ENCODE measurements at places on chromosomes 2 and 18. TPM values are rescaled to one million over a fixed set of nuclear protein-coding genes. Genes with fewer than 3 reads are reported as not detected.
A peak's percentile ranks its signal among the peaks of the same experiment; 100 is the strongest.

GRCh38 chr18:38454764-38455469, 889.3 kb upstream of the CELF4 start:
- no peak for DNase-seq

- no peak for DNase-seq
These were observed 60.0 kb downstream of the SLC16A14 start for GRCh38 chr2:230008708-230009066.

DNA sequence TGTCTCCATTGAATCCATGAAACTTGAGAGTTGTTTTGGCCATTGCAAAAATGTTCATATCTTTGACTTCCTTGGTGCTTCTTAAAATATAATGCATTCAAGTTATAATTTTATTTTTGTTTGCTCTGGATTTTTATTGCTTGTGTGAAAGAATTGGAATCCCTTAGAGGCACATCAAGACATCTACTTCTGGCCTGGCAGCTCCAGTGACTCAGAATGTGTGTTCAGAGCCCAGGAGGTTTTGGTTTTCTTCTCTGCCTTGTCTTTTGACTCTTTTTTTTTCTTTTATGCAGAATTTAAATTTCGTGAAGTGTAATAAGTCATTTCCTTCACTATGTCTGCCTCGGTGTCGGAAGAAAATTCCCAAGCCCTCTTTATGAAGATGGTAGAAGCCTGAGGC, 180.2 kb downstream of the LTBP1 start:
- no peak for DNase-seq

Gene FRZB
- 0.04 TPM for total RNA-seq

Gene STK11IP
- total RNA-seq, result 5.6 TPM

Gene KCNE4
- total RNA-seq, result not detected

Gene TMEM37
- 23.7 TPM for total RNA-seq

- no peak for DNase-seq
These were observed 188.7 kb upstream of the APCDD1 start for GRCh38 chr18:10265560-10266333.

DNA sequence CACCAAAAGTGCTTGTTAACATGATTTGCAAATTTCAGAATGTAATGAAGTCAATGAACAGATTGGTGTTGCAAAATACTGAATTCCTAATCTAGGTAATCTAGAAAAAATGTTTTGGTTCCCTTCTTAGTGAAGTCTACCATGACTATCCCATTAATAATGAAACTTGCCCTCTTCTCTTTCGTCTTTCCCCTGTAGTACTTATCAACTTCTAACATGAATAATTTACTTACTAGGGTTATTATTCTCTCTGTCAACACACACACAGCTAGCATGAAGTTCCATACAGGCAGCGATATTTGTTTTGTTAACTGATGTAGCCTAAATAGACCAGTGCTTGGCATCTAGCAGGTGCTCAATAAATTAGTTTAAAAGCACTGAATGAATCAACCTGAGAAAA, 160.2 kb downstream of the NCK2 start:
- no peak for DNase-seq

DNA sequence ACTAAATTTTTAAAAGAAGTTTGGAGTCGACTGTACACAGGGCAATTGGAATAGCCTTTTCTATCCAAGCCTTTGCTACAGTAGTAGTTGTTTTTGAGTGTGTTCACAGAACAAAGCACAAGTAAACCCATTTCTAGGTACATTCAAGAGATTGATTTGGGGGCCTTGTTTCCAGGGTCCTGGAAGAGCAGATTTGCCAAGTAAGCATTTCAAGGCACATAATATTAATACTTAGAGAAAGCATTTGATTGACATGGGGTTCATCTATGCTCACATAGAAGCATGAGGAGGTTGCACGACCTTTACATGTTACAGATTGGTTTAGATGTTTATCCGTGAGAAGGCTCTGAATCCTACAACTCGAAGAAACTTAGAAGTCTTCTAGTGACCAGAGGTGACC, 324.1 kb downstream of the MYCN start:
- DNase-seq, result no peak

GRCh38 chr2:230907361-230908091, 17.5 kb downstream of the GPR55 start:
- DNase-seq, result no peak

- DNase-seq, result no peak
These were observed 186.9 kb downstream of the ZFP36L2 start for GRCh38 chr2:43039376-43040080.

DNA sequence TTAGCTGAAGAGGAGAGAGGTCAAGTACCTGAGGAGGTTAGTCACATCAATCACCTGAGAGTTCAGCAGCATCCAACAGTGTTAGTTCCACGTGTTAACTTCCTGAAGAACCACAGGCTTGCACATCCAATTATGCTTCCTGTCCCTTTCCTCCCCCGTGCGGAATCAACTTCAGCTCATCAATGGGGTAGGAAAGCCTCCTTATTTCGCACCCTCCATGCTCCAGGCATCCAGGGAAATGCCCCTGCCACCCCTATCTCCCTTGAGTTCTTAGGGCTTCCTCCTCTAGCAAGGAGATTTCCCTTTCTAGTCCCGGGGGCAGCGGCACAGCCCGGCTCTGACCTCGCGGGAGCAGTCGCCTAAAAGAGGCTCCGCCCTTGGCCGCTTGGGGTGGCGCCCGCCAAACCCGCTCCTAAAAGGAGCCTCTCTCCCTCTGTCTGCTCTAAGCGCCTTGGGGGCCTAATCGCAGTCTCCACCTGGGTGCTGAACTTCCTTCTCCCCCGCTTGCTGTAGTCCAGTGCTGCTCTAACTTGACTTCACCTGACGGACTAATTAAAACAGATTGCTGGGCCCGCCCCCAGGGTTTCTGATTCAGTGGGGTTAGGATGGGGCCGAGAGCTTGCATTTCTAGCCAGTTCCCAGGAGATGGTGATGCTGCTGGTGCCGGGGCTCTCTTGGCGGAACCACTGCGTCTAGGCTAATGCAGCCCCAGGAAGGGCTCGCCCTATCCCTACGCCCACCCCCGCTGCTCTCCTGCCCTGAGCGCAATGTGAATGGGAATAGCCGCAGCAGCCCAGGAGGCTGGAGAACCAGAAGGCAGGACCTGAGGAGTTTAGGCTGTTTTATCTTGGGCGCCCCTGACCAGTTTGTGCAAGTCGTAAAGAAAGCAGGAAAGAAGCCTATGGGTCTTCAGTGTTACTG, 3.4 kb upstream of the TET3 start:
- DNase-seq, result peak; percentile 25

- DNase-seq, result no peak
These were observed 48.0 kb upstream of the ITM2C start for GRCh38 chr2:230816735-230817134.

Gene CLEC4F
- 0.13 TPM for total RNA-seq

DNA sequence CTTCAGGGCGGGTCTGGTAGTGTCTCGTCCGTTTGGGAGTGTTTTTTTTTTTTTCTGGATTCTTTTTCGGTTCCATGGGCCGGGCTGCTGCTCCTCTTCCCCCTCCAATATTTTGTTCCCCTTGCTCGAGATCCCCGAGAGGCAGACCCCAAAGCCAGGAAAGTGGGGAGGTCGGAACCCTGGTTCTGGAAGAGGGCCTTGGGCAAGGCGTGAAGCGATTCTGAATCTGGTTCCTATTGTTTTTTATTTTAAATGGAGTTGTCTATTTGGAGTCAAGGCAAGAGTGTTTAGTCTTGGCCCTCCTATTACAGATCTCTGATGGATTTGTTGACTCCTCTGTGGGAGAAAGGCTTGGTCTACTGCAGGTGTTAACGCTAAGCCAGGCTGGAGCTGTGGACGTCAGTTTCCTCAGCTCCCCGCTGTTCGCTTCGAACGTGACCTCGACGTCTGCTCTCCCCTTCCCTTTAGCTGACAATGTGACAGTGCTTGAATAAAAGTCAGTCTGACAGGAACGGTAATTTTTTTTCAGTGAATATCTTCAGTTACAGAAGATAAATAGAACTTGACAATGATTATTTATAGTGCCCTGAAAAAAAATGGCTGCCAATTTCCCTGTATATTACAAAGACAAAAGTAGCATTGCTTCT, 683 bp upstream of the DNAJC27 start:
- peak; percentile 30 for DNase-seq

DNA sequence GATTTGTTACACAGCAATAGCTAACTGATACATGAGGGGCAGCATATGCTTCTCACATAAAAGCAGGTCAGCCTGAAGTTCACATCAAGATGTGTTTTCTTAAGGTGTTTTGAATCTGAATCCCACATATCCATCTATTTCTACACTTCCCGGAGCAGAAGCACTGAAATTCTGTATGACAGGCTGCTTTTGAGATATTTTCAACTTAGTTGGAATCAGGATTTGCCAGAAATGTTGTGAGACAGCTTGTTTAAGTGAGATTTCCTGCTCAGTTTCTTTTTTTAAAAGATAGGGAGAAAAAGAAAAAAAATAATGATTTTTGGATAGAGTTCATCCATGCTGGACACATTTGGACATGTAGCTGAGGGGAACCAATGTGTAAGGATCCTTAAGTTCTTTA, 501.5 kb upstream of the CELF4 start:
- no peak for DNase-seq

Gene HOXD4
- 0.31 TPM for total RNA-seq

Gene ALPI
- total RNA-seq, result not detected

DNA sequence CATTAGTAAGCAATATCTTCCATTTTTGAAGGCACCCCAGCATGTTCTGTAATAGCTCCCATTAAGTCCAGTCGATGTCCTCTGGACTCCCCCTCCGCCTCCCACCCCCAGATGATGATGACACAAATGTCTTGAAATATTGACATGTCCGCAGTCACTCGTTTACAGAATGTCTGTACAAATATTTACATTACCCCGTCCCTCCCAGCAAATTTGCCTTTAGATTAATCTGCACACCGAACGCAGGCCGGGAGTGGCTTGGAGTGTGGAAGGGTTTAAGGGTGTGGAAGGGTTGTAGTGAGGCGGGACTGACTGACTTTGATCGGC, 853 bp upstream of the OSBPL6 start:
- peak; percentile 85 for DNase-seq

GRCh38 chr2:122191331-122191730, 435.9 kb downstream of the TSN start:
- DNase-seq, result peak; percentile 41

GRCh38 chr18:54389143-54389505, 31.4 kb downstream of the C18orf54 start:
- DNase-seq, result no peak

GRCh38 chr2:10487081-10487740, 39.1 kb upstream of the ODC1 start:
- DNase-seq, result peak; percentile 89

- DNase-seq, result no peak
These were observed 187.1 kb downstream of the TCF4 start for GRCh38 chr18:55400590-55401541.

- no peak for DNase-seq
These were observed 184.5 kb downstream of the CDH19 start for GRCh38 chr18:66419400-66419799.

DNA sequence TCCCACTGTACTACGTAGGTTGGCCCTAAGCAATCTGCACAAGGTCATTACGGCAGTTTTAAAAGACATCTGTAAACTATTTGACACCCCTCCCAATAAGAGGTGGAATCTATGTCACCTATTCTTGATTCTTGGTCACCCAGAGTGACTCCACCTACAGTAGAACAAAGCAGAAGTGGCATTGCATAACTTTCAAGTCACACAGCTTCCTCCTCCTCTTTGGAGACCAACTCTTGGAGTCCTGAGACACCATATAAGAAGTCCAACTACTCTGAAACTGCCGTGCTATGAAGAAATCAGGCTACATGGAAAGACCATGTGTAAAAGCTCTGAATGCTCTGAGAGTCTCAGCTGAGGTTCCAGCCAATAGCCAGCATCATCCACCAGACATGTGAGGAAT, 253.5 kb upstream of the CDH20 start:
- no peak for DNase-seq

GRCh38 chr2:108579623-108580022, 45.4 kb downstream of the LIMS1 start:
- DNase-seq, result no peak

DNA sequence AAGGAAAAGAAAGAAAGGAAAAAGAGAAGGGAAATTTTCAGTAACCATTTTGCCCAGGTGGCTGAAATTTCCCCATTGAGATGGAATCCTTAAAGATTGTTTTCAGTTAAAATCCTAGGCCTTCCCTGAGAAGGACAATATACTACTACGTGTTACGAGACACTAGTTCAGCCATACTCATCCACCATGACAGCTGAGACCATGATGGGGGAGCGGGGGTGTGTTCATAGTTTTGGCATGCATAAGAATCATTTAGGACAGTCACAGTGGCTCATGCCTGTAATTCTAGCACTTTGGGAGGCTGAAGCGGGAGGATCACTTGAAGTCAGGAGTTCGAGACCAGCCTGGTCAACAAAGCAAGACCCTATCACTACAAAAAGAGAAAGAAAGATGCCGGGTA, 28.0 kb downstream of the PLA2R1 start:
- no peak for DNase-seq

DNA sequence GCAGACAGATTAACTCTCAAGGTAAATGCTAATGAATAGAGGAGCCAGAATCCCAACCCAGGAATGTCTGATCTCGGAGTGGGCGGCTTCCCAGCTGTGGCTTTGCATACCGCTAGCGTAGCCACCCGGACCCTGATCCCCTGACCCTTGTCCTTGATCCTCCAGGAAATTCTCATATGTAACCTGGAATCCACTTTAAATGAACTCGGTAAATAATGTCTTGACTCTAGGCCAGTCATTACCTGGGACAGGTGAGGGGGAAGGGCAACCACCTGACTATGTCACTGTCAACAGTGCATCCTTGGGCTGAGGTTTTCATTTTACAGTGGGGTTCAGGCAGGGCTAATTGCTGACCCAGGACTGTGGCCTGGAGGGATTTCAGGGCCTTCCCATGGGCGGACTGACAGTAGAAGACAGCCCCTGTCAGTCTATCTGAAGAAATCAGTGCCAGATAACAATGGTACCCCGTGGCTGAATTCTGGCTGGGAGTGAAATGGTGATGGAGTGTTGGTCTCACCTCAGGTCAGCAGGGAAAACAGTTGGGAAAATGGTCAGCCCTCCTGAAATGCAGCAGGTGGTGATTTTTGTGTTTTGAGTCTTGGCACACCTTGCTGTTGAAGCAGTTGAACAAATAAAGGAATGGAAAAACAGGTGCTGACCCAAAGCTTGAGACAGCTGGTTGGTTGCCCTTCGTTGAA, 9.6 kb downstream of the ACKR3 start:
- DNase-seq, result no peak

DNA sequence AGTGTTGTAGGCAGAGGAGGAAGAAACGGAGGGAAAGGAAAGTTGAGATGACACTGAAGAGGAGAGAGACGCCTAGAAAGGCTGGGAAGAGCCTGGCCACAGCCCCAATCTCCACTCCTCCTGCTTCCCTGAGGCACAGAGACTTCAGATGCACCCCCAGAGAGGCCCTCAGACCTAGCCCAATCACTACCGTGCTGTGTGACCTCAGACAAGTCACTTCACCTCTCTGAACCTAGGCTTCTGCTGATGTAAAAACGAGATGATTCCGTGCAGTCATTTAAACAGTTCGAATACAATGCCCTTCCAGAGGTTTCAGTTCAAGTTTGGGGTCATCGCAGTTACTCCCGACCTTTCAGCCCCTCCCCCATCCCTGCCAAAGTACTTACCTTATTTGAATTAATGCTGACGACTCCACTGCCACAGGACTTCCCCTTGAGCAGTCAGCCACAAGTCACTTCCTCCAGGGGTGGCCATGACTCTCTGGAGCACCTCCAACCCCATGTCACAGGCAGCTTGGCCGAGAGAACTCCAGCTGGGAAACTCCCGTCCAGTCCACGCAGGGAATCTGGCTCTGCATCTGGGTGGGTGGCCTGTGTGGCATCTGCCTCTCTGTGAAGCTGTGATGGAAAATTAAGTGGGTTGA, 105.2 kb upstream of the ID2 start:
- DNase-seq, result no peak

All from HepG2 (cell line).